ENCODE measurements at places on chromosomes 1 and 21.

GRCh38 chr1:201739492-201740085 is 89.4 kb upstream of the IPO9 start:
- DNase-seq = peak; percentile 22

DNA sequence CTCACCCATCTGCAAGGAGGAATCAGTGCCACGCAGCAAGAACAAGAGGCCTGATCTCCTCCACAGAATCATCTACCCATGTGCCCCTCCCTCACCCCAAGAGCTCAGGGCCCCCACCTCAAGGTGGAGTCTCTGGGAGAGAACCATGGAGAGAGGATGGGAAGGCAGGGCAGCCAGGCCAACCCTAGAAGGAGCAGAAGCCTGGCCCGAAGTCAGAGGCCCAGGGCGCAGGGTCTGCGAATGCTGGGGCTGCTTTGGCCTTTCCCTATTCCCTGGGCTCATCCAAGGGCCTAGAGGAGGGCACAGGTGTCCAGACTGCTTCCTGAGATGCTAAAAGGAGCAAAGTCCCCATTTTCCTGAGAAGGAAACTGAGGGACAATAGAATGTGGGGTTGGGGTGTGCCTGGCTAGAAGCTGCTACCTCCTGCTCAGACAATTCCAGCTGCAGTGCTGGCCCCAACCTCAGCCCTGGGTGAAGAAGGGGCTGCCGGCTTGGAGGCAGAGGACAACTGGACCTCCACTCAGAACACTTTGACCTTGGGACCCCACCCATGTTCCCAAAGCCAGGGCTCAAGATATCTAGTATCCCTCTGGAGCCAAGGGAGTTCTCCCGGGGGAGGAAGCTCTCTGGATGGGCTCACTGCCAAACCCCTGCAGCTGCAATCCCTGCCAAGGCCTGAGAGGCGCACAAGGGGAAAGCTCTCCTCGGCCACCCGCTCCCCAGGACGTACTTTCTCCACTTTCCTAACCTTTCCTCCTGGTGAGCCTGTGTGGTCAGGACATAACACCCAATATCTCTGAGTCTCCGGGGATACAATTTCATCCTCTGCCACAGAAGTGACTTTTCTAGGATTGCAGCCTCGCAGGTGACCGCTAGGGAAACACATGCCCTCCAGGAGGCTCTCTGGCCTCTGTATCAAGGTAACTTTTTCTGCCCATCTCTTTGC is 16.6 kb upstream of the LEMD1 start:
- no peak for DNase-seq

- no peak for DNase-seq
Measured at GRCh38 chr1:61160526-61160925, 78.2 kb downstream of the NFIA start.

DNA sequence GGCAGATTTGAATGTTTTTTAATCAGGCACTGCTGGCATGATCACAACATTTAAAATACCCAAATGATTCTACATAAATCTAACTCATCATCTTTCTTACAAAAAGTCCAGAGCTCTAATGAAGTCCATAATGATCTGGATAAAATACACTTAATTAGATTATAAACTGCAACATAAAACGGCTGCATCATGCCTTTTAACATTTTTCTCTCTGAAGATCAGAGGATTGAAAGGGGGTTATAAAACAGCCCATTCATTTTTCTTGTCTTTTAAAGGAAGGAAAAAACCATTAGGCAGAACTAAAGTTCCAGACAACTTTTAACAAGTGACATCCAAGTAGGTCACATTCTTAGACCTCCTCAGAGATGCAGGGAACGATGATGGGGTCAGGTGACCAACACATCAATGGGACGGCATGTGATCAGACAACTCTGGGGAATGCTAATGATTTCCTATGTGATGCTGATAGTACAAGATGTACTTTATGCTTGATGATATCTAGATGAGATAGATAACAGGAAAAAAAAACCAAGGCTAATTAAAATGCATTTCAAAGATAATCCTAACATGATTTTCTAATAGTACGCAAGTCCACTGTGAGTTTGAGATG is 455.1 kb downstream of the SMYD3 start:
- DNase-seq = no peak

- no peak for DNase-seq
Measured at GRCh38 chr21:33395891-33396331, 7.3 kb upstream of the IFNGR2 start.

DNA sequence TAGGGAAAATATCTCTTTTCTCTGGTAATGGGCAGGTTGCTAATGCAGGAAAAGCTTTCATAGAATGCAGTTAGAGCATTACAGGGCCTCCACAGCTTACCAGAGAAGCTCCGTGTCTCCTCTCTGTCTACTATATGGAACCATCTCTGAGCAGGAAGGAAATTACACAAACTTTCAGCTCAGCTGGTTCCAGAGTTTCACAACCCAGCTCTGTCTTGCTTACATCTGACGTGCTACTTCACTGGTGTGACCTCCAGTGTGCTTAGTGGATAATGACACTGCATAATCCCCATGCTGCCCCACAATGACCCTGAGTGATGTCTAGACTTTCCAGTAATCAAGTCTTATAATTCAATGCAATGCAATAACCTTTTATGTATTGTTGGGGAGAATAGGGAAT is 4.3 kb upstream of the FGGY start:
- no peak for DNase-seq

DNA sequence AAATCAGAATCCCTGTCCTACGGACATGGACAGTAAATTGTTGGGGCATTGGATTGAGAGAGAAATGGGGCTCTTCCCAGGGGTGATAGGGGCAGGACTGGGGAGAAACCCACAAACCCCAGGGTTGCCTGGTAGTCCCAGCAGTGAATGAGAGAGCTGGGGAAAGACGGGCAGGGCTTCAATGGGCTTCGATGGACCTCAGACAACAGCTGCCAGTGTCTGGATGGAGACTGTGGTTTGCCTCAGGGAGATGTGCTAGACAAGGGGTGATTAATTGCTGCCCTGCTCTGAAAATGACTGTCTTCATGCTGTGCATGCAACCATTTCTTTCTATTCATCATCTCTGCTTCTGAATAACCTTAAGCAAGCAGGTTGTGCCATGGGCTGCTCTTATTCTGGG is 7.4 kb downstream of the GPR25 start:
- DNase-seq = no peak

GRCh38 chr1:25664357-25665199 is 48.0 kb downstream of the MAN1C1 start:
- no peak for DNase-seq

- DNase-seq = no peak
Measured at GRCh38 chr1:156502894-156503697, 2.5 kb upstream of the MEF2D start.

GRCh38 chr1:77649127-77649526 is 33.3 kb downstream of the ZZZ3 start:
- no peak for DNase-seq

GRCh38 chr1:48033495-48034045 is 36.4 kb upstream of the TRABD2B start:
- no peak for DNase-seq

DNA sequence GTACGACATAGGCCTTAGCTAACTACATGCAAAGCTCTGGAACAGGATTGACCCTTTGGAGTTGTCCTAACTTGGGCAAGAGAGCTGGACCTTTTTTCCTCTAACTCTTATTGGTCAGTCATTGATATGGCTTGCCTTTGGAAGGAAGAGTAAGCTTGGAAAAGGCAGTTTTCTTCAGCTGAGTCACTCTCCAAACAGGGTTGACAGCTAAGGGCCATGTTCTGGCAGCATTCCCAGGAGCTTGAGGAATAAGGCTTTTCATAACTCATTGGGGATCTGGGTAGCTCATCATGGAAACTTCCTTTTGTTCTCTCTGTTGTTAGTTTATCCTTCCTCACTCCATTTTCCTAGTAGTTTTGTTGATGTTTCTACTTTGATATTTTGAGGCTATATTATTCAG is 14.5 kb upstream of the ERRFI1 start:
- DNase-seq = no peak

- DNase-seq = no peak
Measured at GRCh38 chr1:25556791-25557476, 13.5 kb downstream of the LDLRAP1 start.

DNA sequence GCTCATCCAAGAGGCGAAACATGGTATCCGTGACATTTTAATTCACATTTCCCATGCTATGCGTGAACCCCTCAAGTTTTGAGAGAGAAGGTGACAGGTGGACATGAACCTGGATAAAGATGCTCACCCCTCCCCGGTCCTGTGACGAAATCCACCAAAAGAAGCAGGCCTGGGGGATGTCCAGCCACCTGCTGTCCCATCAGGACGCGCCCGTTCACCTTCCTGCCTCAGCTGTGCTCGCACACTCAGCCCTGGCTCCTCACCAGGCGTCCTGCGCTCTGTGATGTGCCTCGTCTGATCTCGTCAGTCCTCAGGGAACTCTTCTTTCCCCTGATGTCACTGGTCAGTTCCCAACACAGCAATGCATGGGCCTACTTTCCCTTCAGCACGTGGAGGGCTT is 10.3 kb downstream of the FHAD1 start:
- DNase-seq = no peak

DNA sequence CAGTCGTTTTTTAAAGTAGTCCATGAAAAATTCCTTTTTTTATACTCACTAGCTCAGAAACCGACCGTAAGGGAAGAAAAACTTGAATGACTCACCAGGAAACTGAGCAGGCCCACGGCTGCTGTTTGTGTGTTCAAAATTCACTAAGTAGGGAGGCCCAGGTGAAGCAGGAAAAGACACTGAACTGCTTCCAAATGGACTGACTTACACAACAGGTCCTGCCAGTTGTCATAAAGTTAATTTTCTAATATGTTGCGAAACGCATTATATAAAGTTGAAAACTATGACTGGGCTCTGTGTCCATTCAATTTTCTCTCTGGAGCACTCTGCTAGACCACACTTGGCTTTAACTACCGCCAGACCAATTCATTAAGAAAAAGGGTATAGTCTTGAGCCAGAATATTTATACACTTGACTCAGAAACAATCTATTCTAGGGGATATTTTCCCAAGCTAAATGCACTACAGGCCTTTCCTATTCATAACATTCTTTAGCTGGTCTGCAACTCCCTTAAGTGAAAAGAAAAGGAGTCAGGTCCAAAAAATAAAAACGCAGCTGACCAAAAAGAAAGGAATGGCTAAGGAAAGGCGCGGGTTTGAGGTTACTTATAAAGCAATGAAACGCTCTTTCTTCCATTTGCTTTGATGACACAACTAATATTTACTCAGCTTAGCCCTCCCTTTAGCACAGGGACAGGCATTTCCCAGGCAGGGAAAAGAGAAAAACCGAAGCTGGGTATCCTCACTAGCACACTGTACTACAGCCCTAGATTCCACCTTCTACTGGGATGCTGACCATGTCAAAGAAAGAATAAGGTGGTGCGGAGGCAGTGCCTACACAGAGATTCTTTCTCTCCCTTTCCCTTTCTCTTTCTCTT is 306.3 kb upstream of the ESRRG start:
- DNase-seq = no peak

DNA sequence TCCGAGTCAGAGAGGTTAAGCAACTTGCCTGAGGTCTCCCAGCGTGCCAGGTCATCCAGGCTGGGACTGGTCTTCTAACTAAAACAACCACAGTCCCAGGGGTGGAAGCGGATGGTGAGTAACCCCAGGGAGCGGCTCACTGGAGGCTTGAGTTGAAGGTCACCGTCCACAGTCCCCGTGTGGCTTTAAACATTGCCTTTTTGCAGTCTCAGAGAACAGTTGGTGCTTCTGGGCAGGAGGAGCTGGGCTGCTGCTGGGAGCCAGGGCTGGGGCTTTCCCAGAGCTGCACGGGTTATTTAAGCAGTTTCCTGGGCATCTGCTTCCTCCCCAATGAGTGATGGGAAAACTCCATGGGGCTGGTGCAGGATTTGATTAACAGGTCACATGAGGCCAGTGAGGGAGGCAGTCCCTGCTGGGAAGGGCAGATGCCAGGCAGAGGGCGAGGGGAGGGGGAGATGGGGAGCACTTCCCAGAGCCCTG is 12.3 kb downstream of the ARHGEF10L start:
- no peak for DNase-seq

DNA sequence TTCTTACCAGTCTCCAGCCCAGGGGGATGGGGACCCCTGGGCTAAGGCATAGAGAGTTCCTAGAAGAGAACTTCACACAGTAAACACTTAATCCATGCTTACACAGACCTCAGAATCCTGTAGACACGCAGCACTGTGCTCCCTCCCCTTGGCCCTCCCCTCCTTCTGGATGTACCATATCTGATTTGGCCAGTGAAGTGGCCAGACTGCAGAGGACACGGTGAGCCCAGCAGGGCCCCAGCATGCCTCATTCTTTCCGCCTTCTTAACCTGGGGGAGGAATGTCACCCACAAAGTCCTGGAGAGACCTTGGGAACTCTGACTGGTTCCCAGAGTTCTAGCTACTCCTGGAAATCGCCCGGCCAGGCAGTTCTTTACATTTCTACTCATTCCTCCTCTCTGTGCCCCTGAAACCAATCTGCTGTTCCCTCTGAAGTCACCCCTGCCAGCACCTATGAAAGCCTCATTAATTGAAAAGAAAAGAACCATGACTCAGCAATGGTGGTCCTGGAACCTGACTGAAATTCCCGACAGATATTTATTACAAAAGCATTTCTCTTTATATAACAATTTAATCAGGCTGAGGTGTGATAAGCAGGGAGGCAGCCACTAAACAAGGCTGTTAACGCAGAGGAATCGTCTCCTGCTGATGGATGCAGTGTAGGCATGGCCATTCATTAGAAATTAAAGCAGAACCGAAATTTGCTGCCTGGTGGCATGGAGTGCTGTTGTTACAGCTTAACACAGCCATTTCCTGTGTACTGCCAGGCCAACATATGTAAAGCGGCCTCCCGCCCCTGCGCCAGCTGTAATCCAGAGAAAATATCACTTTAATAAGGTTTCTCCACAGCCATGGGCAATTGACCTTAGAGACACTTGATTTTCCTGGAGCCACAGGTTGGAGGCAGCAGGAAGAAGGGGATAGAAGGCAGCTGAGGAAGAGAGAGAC is 74.6 kb upstream of the KCND3 start:
- DNase-seq = no peak

DNA sequence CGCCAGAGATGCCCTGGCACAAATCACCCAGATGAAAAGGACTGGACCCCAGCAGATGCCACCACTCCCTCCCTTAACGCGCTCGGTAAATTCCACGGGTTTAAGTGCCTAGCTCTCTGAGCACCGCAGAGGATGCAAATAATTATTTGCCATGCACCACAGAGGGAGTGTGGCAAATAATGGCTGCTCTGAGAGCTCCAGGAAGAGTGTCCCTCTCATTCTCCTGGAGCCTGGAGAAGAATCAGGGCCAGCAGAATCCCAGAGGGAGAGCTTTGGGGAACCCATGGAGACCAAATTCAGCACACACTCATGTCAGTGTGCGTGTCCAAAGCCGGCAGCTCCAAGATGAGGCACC is 667 bp downstream of the HHIPL2 start:
- DNase-seq = no peak

- no peak for DNase-seq
Measured at GRCh38 chr1:231465051-231465450, 43.0 kb upstream of the EGLN1 start.

- DNase-seq = no peak
Measured at GRCh38 chr1:213425376-213426030, 374.5 kb downstream of the RPS6KC1 start.

GRCh38 chr1:119603695-119604094 is 44.4 kb downstream of the ZNF697 start:
- no peak for DNase-seq

GRCh38 chr1:94599095-94599813 is 57.7 kb upstream of the F3 start:
- DNase-seq = no peak

Measured in stimulated activated CD8-positive, alpha-beta memory T cell treated with anti-CD3 and anti-CD28 coated beads, Interleukin-7, amount 100 ng/mL, for 24 hours (primary cell).